ENCODE measurements at places on chromosomes 6 and 20. TPM values are rescaled to one million over a fixed set of nuclear protein-coding genes. Genes with fewer than 3 reads are reported as not detected.

- H3K27me3 ChIP-seq: no peaks in the 10 kb centered on the region
- peaks cover 14% of the 10 kb centered on the region for H3K36me3 ChIP-seq
- DNase-seq: no peak
- no peaks in the 10 kb centered on the region for H3K4me1 ChIP-seq
- no peak overlapping the region for H3K4me3 ChIP-seq
These were observed 2.5 kb upstream of the CASS4 start for GRCh38 chr20:56409521-56409920.

DNA sequence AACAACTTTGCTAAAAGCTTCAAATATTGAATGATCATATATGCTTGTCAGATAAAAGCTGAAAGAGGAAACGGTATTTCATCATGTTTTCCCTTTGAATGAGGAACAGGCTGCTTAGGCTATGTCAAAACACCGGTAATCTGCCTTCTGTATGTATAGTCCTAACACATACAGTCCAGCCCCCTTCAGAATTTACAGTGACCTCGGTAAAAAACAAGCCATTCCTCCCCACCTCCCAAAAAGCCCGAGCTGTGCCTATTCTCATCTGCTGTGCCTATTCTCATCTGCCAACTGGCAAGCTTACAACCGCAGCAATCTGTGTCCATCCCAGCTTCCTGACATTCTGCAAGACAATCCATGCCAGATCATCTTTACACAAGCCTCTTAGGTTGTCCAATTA, 26.8 kb upstream of the UBE2J1 start:
- DNase-seq: no peak
- H3K4me3 ChIP-seq: no peak overlapping the region
- no peaks in the 10 kb centered on the region for H3K27me3 ChIP-seq
- H3K36me3 ChIP-seq: no peaks in the 10 kb centered on the region

VEGFA gene
- total RNA-seq: 1,437 TPM

PACRG gene
- total RNA-seq: 3.4 TPM

Data from thyroid gland (tissue), 4 donors.